ENCODE measurements at places on chromosomes 3 and 15.

- DNase-seq = no peak
Measured at GRCh38 chr3:34207002-34207401, 408.6 kb downstream of the PDCD6IP start.

- no peak for DNase-seq
Measured at GRCh38 chr15:75713338-75713895, 769 bp upstream of the CSPG4 start.

DNA sequence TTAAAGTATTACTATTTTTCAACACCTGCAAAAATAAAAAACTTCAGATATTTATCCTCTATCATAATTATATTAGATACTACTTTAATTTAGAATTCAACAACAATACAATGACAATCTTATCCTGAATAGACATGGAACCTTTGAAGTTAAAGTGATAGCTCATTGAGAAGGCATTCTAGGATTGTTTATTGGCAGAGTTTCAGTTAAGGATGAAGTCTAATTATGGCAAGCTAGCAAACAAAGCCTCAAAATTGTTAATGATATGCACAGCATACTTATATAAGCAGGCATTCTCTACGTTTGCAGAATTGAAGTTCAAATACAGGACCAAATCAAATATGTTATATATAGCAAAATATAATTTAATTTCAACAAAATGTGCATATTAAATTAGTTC, 91.2 kb upstream of the ABI3BP start:
- no peak for DNase-seq

GRCh38 chr3:194740859-194741491, 55.3 kb downstream of the FAM43A start:
- no peak for DNase-seq

GRCh38 chr3:170038434-170039110, 777 bp downstream of the GPR160 start:
- DNase-seq = no peak

DNA sequence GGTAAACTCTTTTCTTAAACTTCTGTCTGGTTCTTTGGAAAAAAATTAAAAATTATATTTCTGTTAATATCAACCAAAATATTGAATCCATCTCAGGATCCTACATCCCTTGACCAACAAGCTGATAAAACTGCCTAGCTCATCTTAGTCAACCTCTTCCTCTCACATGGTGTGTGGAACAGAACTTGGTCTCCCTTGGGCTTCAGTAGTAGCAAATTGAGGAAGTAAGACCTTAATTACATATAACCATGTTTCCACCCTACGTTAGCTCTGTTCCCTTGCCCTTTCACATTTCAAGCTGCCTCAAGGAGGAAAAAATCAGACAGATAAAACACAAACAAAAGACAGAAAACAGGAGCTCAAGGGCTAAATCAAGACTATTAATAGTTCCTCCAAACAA, 116.4 kb downstream of the GREM1 start:
- DNase-seq = no peak
